ENCODE measurements at places on chromosomes 12 and 14. TPM values are rescaled to one million over a fixed set of nuclear protein-coding genes. Genes with fewer than 3 reads are reported as not detected.

DNA sequence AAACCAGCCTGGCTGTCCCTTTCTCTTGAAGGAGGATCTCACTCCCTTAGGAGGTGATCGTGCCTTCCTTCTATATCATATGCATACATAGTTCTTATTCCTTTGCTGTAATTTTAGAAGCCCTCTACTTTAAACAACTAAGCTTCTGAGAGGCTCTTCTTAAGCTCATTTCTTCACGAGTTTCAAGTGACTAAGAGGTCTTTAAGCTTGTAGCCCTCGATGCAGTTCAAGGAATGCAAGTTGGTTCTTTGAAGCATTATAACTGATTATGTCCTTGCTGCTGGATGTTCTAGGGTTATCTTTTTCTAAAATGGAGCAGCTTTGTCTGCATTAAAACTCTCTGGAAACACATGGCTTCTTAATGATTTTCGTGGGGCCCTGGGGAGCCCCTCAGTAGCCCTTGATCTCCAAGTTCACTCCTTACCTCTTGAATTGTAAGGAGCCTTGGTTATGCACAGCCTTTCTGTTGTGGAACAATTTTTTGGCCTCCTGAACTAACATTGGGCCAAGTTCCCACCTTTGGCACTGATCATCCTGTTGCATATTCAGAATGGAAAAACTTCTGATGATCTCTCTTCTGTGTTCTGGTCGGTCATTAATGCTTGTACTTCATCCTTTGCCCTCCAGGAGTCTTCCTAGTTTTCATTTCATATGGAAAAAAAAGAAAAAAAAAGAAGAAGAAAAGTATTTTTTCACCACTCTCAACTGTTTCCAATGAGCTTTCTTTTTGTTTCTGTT, 12.6 kb downstream of the RASSF8 start:
- no peak for DNase-seq
- H3K27ac ChIP-seq: no peak overlapping the region

- H3K4me1 ChIP-seq: no peaks in the 10 kb centered on the region
- no peak overlapping the region for H3K27ac ChIP-seq
- no peak overlapping the region for H3K4me3 ChIP-seq
- no peaks in the 10 kb centered on the region for H3K36me3 ChIP-seq
These were observed 12.0 kb downstream of the KRT5 start for GRCh38 chr12:52508211-52508610.

DNA sequence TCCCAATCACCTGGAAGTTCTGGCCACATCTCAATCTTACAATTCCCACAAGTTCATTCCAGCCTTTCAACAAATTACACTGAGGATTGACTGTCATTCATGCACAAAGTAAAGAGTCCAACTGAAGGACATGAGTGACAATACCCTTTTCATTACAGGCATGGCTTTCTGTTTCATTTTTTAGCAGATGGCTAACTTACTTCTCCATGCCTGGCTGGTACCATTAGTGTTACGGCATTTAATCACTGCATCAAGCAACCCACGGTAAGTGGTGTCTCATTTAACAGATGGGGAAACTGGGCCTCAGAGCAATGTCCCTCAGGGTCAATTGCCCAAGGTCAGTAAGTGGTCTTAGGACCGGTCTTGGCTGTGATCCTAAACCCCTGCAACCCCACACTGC, 114.4 kb downstream of the PRICKLE1 start:
- no peak overlapping the region for H3K4me3 ChIP-seq
- no peaks in the 10 kb centered on the region for H3K36me3 ChIP-seq
- peaks cover 9% of the 10 kb centered on the region for H3K4me1 ChIP-seq
- no peak for DNase-seq
- no peak overlapping the region for H3K27ac ChIP-seq

GRCh38 chr12:53594897-53595615, 31.1 kb downstream of the ATF7 start:
- no peak overlapping the region for H3K4me3 ChIP-seq
- no peaks in the 10 kb centered on the region for H3K27me3 ChIP-seq
- H3K36me3 ChIP-seq: no peaks in the 10 kb centered on the region
- no peak overlapping the region for H3K27ac ChIP-seq

DNA sequence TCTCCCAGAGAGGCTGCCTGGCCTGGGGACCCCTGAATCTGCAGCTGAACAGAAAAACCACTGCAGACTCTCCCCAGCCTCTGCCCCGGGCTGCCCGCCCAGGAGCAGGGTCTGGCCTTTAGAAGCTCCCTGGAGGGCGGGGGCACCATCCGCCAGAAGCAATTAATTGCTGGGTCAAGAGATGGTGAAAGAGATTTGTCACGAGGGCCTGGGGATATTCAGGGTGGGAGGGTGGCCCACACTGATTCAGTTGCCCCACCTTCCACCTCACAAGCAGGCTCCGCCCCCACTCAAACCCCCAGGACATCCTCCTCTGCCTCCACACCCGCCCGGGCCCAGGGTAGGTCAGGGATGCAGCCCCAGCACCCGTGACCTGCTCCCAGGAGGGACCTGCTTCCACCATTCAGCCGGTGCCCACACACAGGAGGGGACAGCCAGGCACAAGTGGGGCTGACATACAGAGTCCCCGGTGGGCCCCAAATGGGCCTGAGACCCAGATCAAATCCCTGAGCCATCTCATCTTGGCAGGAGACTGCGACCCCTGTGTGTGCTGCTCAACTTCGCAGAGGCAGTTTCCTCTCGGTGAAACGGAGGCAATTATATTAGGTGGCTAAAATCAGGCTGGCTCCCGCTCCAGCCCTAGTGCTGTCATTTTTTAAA, 23.0 kb downstream of the NCOR2 start:
- peaks cover 32% of the 10 kb centered on the region for H3K4me1 ChIP-seq
- H3K27ac ChIP-seq: no peak overlapping the region
- no peak for DNase-seq
- no peaks in the 10 kb centered on the region for H3K36me3 ChIP-seq
- no peak overlapping the region for H3K4me3 ChIP-seq

- no peaks in the 10 kb centered on the region for H3K4me1 ChIP-seq
- no peaks in the 10 kb centered on the region for H3K36me3 ChIP-seq
- H3K4me3 ChIP-seq: no peak overlapping the region
- peaks cover 82% of the 10 kb centered on the region for H3K27me3 ChIP-seq
- no peak overlapping the region for H3K27ac ChIP-seq
These were observed 6.4 kb downstream of the TTC6 start for GRCh38 chr14:37601865-37602264.

The KLRD1 gene
- 0.17 TPM for total RNA-seq

Measured in fibroblast of lung (primary cell).